ENCODE measurements at places on chromosomes 5 and 9. TPM values are rescaled to one million over a fixed set of nuclear protein-coding genes. Genes with fewer than 3 reads are reported as not detected.

- no peaks in the 10 kb centered on the region for H3K36me3 ChIP-seq
- H3K4me1 ChIP-seq = no peaks in the 10 kb centered on the region
- no peak overlapping the region for H3K27ac ChIP-seq
Measured at GRCh38 chr5:178256746-178257145, 24.1 kb upstream of the PHYKPL start.

- no peaks in the 10 kb centered on the region for H3K27me3 ChIP-seq
- no peaks in the 10 kb centered on the region for H3K36me3 ChIP-seq
- H3K4me1 ChIP-seq = peaks cover 32% of the 10 kb centered on the region
- H3K4me3 ChIP-seq = no peak overlapping the region
- DNase-seq = peak; percentile 65
Measured at GRCh38 chr9:129566563-129567266, 54.2 kb downstream of the C9orf50 start.

DNA sequence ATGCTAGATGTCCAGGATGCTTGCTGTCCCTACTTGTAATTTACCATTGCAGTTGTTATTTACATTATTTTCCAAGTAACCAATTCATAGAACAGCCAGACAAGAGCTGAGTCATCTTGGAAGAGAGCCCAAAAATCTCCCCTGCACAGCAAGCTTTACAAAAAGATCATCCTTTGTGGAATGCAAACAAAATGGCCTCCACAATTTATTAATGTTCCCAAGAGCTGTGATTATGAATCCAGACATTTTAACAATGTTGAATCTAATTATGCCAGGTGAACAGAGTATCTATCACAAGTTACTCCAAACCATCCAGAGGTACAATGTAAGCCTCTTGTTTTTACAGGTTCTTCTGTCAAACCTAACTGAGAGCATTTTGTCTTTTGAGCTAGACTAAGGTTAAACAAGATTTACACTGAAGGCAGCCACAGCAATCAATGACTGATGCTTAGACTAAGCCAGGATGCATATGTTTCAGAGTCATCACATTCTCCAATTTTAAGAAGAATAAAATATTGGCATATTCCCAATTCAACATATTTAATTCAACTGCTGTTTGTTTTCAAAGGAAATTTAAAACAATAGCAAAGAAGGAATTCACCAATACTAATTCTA is 95.3 kb upstream of the SLC12A2 start:
- H3K27me3 ChIP-seq = no peaks in the 10 kb centered on the region
- DNase-seq = no peak
- no peak overlapping the region for H3K4me3 ChIP-seq
- H3K27ac ChIP-seq = no peak overlapping the region
- H3K36me3 ChIP-seq = no peaks in the 10 kb centered on the region

DNA sequence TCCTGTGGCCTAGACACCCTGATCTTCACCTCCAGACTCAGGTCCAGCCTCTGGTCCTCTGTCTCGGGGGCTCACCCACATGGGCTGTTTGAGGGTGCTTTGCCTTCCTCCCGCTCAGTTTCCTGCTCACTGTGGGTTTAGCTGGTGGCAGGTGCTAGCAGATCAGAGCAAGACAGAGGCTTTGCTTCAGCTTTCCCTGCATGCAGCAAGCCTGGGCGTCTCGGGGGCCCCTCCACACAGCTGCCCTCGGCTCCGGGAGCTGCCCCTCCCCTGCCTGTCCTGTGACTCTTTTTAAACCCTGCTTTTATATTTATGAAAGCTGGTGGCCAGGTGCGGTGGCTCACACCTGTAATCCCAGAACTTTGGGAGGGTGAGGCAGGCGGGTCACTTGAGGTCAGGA is 14.6 kb downstream of the MRPL36 start:
- H3K4me1 ChIP-seq = peaks cover 5% of the 10 kb centered on the region
- peak; percentile 36 for DNase-seq
- no peak overlapping the region for H3K4me3 ChIP-seq
- H3K36me3 ChIP-seq = no peaks in the 10 kb centered on the region
- peaks cover 3% of the 10 kb centered on the region for H3K27me3 ChIP-seq

- H3K27ac ChIP-seq = no peak overlapping the region
- no peak for DNase-seq
- H3K36me3 ChIP-seq = no peaks in the 10 kb centered on the region
- no peak overlapping the region for H3K4me3 ChIP-seq
Measured at GRCh38 chr9:128053560-128053959, 13.6 kb downstream of the NAIF1 start.

DNA sequence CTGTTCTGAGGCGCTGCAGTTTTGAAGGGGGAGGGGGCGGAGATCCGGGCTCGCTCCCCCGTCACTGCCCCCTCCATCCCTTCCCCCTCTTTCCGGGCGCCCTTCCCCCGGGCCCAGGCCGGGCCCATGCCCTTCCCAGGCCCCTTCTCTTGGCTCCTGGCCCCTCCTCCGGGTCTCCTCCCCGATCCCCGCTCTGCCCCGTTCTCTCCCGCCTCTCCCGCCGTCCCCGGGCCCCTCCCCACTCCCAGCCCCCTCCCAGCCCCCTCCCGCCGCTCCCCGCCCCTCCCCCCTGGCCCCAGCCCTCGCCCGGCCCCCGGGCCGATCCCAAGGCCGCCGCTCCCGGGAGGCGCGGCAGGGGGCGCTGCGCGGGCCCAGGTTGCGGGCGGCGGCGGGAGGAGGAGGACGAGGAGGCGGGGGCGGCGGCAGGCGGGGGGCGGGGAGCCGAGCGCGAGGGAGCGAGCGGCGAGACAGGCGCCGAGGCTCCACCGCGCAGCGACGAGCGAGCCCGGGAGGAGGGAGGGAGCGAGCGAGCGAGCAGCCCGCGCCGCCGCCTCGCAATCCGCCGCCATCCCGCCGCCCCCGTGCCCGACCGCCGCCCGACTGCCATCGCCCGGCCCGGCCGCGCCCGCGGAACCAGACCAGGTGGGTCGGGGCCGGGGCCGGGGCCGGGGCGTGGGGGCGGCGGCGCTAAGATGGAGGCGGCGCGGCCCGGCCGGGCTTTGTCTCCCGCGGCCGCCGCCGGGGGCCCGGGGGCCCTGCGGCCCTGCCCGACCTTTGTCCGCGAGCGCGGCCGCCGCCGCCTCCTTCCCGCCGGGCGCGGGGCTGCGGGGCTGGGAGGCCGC is at the start of gene PRRC2B:
Gene PRRC2B (plus strand): TSS at position 465 of the 842 bp plus-strand sequence. CDS start 36,059 bp downstream, outside the sequence.
- H3K4me3 ChIP-seq = peak within 1 kb of the TSS; percentile 71
- H3K36me3 ChIP-seq = peaks cover 6% of the 10 kb centered on the region
- H3K27ac ChIP-seq = peak within 1 kb of the TSS; percentile 69
- peak; percentile 99 for DNase-seq
- H3K4me1 ChIP-seq = peaks cover 40% of the 10 kb centered on the region

DNA sequence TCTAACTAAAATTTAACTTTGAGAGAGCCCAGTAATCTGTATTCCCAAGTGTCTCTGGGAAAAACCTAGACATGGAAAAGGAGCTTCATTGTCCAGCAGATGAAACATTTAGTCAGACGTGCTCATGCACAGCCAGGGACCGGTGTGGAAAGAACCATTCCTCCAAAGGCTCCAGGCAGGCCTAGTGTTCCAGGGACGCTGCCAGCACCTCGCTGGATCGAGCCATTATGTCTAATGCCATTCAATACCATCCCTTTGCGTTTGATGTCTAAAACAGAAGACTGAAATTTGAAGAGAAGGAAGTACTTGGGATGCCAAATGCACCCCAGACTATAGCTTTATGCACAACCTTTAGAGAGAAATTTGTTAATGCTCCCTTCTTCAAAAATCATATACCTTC is 1.4 kb upstream of the CHSY3 start:
- no peaks in the 10 kb centered on the region for H3K36me3 ChIP-seq
- H3K4me3 ChIP-seq = no peak overlapping the region

DNA sequence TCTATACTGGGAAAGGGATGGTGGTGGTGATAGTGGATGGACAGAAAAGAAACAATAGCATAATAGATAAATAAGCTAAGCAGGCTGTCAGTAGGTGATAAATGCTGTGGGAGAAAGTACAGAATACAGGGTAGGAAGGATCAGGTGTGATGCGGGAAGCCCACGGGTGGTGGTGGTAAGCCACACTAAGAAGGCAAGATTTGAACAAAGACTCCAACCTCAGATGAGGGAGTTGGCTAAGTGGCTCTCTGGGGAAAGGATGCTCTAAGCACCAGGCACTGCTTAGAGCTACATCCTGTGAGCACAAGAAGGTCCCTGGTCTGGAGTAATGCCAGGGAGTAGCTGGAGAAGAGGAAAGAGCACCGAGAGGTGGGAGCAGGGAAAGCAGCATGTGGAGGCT is 151.6 kb upstream of the KLF9 start:
- no peaks in the 10 kb centered on the region for H3K27me3 ChIP-seq
- no peak for DNase-seq
- no peak overlapping the region for H3K4me3 ChIP-seq
- peak overlapping the region; percentile 79 for H3K27ac ChIP-seq
- no peaks in the 10 kb centered on the region for H3K36me3 ChIP-seq

- no peaks in the 10 kb centered on the region for H3K36me3 ChIP-seq
- peak; percentile 44 for DNase-seq
- H3K4me1 ChIP-seq = peaks cover 8% of the 10 kb centered on the region
- H3K4me3 ChIP-seq = no peak overlapping the region
- no peak overlapping the region for H3K27ac ChIP-seq
- H3K27me3 ChIP-seq = peaks cover 18% of the 10 kb centered on the region
Measured at GRCh38 chr5:141779503-141779973, 97.5 kb upstream of the ARAP3 start.

DNA sequence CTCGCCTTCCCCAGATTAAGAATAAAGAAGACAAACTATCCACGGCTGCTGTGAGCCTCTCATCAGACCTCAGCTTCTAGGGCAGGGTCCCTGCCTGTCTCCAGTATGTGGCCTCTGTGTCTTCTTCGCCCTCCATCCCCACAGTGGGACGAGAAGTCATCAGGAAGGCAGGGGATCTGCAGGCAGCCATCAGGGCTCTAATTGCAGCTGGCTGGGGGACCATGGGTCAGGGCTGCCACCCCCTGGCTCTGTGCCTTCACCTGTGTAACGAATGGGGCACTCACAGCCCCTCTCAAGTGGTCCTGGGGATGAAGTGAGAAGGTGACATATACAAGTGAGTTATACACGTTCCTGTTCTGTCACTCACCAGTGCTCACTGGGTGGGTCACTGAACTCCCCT is 139.8 kb downstream of the KCNIP1 start:
- H3K36me3 ChIP-seq = no peaks in the 10 kb centered on the region
- H3K4me1 ChIP-seq = peaks cover 2% of the 10 kb centered on the region
- no peak overlapping the region for H3K4me3 ChIP-seq
- no peak overlapping the region for H3K27ac ChIP-seq

- peaks cover 3% of the 10 kb centered on the region for H3K36me3 ChIP-seq
- H3K4me3 ChIP-seq = no peak overlapping the region
- no peaks in the 10 kb centered on the region for H3K27me3 ChIP-seq
- peak; percentile 23 for DNase-seq
Measured at GRCh38 chr9:14652729-14653377, 40.4 kb downstream of the ZDHHC21 start.

GRCh38 chr5:126694403-126694802 is 82.5 kb upstream of the LMNB1 start:
- H3K4me3 ChIP-seq = no peak overlapping the region
- H3K27me3 ChIP-seq = no peaks in the 10 kb centered on the region
- no peaks in the 10 kb centered on the region for H3K36me3 ChIP-seq

DNA sequence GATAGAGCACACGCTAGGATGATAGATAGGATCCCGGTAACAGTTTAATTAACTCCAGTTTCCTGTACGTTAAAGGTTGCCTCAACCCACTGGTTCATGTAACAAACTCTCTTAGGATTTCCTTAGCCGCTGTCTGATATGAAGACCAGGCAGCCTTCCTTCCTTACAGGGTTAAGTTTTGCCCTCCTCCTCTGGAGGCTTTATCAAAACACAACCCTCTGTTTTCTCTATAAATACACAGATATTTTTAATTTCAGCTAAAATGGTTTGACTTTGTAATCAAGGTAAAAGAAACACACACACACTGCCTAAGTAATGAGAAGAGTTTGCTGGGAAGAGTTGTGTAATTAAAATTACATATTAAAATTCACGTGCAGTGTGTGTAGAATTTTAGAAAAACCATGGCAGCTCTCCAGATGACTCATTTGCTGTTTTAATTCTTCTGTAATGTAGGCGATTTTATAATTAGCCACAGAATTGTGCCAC is 369.8 kb downstream of the CSNK1G3 start:
- DNase-seq = no peak
- no peaks in the 10 kb centered on the region for H3K27me3 ChIP-seq
- H3K36me3 ChIP-seq = no peaks in the 10 kb centered on the region
- no peak overlapping the region for H3K27ac ChIP-seq
- H3K4me1 ChIP-seq = peaks cover 16% of the 10 kb centered on the region

- no peaks in the 10 kb centered on the region for H3K27me3 ChIP-seq
- H3K4me3 ChIP-seq = peak overlapping the region; percentile 53
- no peaks in the 10 kb centered on the region for H3K36me3 ChIP-seq
Measured at GRCh38 chr9:130143279-130143893, 28.8 kb upstream of the NCS1 start.

DNA sequence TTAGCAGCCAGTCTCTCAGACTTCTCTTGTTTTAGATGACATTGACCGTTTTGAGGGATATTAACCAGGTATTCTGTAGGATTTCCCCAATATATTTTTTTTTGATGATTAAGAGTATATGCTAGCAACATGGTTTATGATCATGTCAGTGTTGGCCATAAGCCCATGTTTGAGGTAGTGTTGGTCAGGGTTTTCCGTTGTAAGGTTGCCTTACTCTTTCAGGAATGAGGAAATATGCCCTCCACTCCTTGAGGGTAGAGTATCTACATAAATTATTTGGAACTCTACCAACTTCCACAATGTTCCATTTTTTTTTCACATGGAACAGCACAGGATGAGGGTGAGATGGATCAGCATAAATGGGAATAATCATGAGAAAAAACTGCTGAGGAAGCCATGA is 188.4 kb upstream of the PRDM9 start:
- no peak overlapping the region for H3K4me3 ChIP-seq
- no peak for DNase-seq
- H3K4me1 ChIP-seq = no peaks in the 10 kb centered on the region
- no peak overlapping the region for H3K27ac ChIP-seq
- no peaks in the 10 kb centered on the region for H3K27me3 ChIP-seq

DNA sequence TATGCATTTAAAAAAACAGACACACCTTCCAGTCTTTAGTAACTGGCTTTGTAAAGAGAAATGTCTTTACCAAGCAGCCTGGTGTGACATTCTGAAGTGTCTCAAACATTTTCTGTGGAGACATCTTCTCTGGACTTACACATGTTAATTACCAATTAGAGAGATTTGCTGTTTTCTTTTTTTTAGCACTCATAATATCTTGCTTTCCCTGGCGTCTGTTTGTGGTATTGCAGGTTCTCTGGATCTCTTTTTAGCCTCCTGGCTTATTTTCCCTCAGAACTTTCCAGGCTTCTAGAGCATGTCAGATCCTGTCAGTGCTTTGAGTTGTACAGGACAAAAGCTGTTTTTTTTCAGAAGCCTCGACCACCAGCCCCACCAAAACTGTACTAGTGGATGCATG is 92.5 kb downstream of the MSX2 start:
- H3K36me3 ChIP-seq = no peaks in the 10 kb centered on the region
- no peak overlapping the region for H3K4me3 ChIP-seq
- H3K27ac ChIP-seq = no peak overlapping the region
- H3K4me1 ChIP-seq = no peaks in the 10 kb centered on the region

PCDHA1 gene
- not detected for total RNA-seq

SCGB3A2 gene
- total RNA-seq = not detected

RORB gene
- total RNA-seq = 0.36 TPM

IFNE gene
- total RNA-seq = 3.6 TPM

PCDHGA7 gene
- 6.5 TPM for total RNA-seq

TMEM215 gene
- total RNA-seq = not detected

CD180 gene
- total RNA-seq = not detected

GADD45G gene
- 0.88 TPM for total RNA-seq

Data from osteoblast (primary cell).